ENCODE measurements at places on chromosomes 12 and 14.

- no peak for ATAC-seq
Measured at GRCh38 chr12:89328151-89329030, 23.9 kb downstream of the DUSP6 start.

GRCh38 chr12:104204690-104205480 is 10.7 kb upstream of the TXNRD1 start:
- ATAC-seq = no peak

DNA sequence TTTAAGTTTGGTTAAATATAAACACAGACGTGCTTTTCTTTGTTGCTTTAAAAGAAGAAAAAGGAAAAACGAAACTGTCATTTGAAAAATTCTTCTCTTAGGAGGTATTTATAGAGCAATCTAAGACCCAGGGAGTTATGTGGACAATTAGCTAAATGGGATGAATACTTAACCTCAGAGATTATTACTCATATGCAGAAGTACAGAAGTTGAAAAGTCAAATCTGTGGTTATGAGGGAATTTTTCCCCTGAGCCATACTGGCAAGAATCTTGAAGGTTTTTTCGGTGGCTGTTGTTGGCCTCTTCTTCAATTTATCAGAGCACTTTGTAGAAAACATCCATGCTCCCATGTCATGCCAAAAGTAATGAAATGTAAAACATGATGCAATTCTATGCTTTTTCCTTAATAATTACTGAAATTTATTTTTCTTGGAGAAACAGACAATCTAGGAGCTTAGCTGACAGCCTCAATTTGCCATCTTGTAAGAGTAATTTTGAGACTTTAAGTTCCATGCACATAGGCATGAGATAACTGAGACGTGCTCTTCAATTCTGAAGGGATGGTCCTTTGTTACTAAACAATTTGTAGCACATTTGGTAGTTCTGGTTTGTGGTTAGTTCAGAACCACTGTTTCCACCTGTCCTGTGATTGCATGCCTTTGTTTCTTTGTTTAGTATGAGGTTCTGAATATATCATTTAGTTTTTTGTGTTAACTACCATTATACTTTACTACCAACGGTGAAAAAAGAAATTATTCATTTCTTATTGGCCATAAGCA is 126.6 kb downstream of the BCAT1 start:
- peak; percentile 83 for ATAC-seq

GRCh38 chr14:83419420-83419819 is 1885.8 kb upstream of the SEL1L start:
- ATAC-seq = no peak

GRCh38 chr14:68730811-68731425 is 61.9 kb downstream of the ZFP36L1 start:
- ATAC-seq = no peak

- ATAC-seq = no peak
Measured at GRCh38 chr12:21888276-21888863, 52.9 kb downstream of the ABCC9 start.

DNA sequence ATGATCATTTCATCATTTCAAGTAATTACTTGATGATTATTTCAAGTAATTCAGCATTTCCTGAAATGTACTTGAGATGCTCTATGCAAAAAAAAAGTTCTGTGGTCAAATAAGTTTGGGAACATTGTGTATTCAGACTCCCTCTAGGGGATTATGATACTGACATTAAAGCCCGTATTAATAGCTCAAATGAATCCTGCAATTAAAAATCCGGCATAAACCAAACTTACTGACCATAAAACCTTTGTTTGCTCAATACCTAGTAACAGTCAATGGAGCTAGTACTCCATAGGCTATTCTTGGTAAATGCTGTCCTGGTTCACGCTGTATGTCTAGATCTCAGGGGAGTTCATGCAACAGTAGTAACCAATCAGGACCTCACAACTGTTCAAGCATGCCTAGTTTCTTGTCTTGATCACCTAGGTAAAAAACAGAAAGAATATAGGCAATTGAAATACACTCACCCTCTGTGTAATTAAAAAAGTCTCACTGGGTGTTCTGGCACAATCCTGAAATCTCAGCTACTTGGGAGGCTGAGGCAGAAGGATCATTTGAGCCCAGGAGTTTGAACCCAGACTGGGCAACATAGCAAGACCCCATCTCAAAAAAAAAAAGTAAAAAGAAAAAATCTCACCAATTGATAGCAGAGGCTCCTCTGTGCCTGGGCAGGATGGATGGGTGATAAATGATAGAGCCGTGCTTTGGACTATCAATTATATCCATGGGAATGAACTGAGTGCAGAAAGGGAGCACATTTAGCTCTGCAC is 14.1 kb downstream of the ALDH1L2 start:
- ATAC-seq = no peak

GRCh38 chr14:100443603-100444002 is 120.5 kb downstream of the SLC25A47 start:
- ATAC-seq = no peak

DNA sequence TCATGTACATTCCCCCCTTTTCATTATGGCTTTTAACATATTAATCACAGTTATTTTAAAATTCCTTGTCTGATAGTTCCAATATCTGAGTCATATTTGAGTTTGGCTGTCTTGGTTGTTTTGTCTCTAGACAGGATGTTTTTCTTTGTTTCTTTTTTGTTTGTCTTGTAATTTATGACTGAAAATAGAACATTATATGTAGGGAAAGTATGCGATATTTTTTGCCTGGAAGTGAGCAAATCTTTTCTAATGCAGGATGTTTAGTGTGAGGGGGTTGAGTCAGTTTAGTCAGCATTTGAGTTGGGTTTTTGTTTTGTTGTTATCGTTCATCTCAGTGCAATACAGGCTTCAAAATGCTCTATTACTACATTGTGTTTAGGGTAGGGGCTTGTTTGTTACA is 239.7 kb downstream of the SNAPC1 start:
- ATAC-seq = no peak

- peak; percentile 68 for ATAC-seq
Measured at GRCh38 chr12:49043856-49044258, 16.7 kb downstream of the KMT2D start.

GRCh38 chr14:48983351-48983888 is 602.8 kb downstream of the RPS29 start:
- ATAC-seq = no peak

GRCh38 chr14:52690983-52691760 is 4.2 kb downstream of the ERO1A start:
- no peak for ATAC-seq

GRCh38 chr14:72513965-72514659 is 379.8 kb downstream of the DPF3 start:
- ATAC-seq = no peak

DNA sequence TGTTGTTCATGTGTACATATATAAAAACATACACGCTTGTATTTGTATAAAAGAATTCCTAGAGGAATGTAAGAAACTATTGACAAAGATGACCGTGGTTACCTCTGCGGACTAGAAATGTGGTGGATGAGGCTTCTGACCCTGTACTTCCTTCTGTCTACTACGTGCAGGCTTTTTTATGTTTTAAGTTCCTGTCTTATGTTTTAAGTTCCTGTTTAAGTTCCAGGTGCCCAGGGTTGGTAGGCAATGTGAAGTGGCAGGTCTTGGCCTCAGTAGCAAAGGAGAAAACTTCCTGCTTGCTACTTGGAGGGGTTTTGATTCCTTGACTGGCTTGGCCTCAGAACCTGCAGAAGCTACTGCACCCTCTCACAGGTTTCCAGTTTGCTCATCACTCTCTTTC is 11.6 kb downstream of the POMT2 start:
- ATAC-seq = no peak

DNA sequence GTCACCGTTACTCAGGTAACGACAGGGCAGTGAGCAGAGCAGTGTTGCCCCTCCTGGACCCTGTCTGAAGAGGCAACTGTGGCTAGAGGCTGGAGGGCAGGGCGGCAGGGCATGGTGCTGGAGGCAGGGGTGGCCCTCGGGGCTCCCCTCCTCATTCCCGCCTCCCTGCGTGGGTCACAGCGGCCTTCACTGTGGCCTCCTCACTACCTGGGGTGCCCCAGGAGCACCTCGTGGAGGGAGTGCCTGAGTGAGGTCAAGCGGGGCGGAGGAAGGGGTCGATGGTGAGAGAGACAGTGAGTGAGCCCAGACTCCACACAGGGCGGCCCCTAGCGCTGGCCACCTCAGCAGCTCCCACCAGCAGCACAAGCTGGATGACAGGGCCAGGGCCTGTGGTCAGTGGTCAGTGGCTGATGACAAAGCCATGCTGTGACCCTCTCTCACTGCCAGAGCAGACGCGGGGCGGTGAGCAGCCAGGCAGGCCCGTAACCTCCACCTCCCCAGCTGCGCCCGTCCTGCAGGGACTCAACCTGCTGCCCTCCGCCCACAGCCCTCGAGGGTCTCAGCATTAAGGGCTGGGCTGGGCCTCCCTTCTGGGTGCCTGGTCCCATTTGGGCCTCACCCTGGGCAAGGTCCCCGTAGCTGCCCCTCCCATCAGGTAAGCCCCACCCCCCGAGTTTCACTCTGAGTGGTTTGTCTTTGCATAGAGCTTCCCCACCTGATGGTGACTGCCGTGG is 17.8 kb downstream of the GPR132 start:
- ATAC-seq = peak; percentile 24

GRCh38 chr14:35285168-35286002 is 6.8 kb upstream of the PSMA6 start:
- ATAC-seq = peak; percentile 88

Data from stimulated activated memory B cell treated with anti-CD40 and anti-IgM and Interleukin-4, amounts not matched to agents 10 μg/mL and 1 μg/mL and 100 μg/mL, for 72 hours (primary cell).